CD8-positive, alpha-beta memory T cell (primary cell): ENCODE measurements at places on chromosomes 16 and 17. TPM values are rescaled to one million over a fixed set of nuclear protein-coding genes. Genes with fewer than 3 reads are reported as not detected.

DNA sequence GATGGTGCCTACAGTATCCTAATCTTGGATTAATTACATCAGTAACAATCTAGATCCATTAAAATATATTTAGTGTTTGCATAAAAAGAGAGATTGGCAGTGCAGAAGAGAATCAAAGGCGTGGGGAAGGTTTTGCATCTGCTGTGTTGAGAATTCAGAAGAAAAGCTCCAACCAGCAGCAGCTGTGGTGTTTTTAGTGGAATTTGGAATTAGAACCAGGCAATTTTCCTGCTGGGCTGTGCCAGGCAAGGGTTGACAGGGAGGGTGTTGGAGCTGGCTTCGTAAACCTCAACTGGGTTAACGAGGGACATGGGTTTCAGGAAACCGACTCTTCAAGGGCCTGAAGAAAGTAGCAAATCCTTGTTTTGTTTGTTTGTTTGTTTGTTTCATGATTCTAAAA lies 107.8 kb upstream of the WSCD1 start:
- no peaks in the 10 kb centered on the region for H3K36me3 ChIP-seq
- H3K27ac ChIP-seq, result no peak overlapping the region
- no peaks in the 10 kb centered on the region for H3K27me3 ChIP-seq

GRCh38 chr17:55677446-55677845 lies 45.2 kb downstream of the TMEM100 start:
- H3K4me3 ChIP-seq, result no peak overlapping the region
- no peaks in the 10 kb centered on the region for H3K4me1 ChIP-seq
- H3K27ac ChIP-seq, result no peak overlapping the region
- H3K36me3 ChIP-seq, result no peaks in the 10 kb centered on the region

GRCh38 chr17:80328634-80329380 lies 68.2 kb downstream of the RNF213 start:
- no peaks in the 10 kb centered on the region for H3K4me1 ChIP-seq
- no peaks in the 10 kb centered on the region for H3K27me3 ChIP-seq
- no peak overlapping the region for H3K27ac ChIP-seq
- H3K36me3 ChIP-seq, result peaks cover 78% of the 10 kb centered on the region
- no peak for DNase-seq
- no peak overlapping the region for H3K4me3 ChIP-seq

DNA sequence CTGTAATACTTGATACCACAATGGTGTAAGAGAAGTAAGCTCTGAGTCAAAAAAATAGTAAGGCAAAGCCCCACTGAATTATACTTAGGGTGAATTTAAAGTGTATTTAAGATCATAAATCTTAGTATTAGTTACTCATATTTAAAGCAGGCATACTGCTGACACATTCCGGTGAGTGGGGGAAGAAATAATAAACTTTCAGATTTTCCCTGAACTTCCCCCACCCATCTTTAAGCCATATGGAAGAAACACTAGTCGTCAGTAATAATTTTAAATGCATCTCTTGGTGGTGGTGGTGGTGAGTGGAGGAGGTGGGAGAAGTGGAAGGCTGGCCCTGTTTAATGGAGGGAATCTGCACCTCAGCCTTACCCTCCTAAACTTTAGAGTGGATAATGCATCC lies 20.5 kb downstream of the MPHOSPH6 start:
- peaks cover 4% of the 10 kb centered on the region for H3K36me3 ChIP-seq
- H3K27me3 ChIP-seq, result no peaks in the 10 kb centered on the region
- H3K27ac ChIP-seq, result no peak overlapping the region
- H3K4me3 ChIP-seq, result no peak overlapping the region
- DNase-seq, result no peak
- H3K4me1 ChIP-seq, result no peaks in the 10 kb centered on the region

- H3K4me3 ChIP-seq, result no peak overlapping the region
- DNase-seq, result no peak
- H3K36me3 ChIP-seq, result no peaks in the 10 kb centered on the region
Observed at GRCh38 chr17:33451221-33451620, 158.1 kb upstream of the ASIC2 start.

The IGF2BP1 gene
- polyA plus RNA-seq, result not detected

DNA sequence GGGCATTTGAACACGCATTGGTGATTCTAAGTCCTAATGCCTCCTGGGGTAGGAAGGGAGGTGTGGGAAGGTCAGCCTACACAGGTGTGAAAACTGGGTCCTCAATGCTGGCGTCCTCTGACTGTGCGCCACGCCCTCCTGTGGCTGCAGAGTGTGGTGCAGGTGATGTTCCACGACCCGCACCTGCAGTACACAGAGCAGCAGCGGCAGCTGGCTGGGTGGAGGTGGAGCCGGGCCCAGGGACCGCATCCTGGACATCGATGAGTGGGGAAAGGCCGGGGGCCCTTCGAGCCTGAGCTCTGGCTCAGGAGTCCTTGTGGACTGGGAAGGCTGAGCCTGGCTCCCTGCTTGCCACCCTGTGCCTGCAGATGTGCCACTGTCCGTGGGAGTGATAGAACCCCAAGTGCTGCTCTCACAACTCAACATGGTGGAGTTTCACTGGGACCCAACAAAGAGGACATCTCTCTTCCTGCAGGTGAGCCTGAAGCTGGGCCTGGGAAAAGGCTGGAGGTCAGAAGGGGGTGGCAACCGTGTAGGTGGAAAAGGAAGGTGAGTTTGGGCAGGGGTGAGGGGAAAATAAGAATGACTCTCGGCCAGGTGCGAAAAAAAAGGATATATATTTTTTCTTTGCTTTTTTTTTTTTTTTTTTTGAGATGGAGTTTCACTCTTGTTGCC lies 14.0 kb upstream of the STAC2 start:
- H3K27me3 ChIP-seq, result no peaks in the 10 kb centered on the region
- H3K27ac ChIP-seq, result no peak overlapping the region
- no peak overlapping the region for H3K4me3 ChIP-seq
- DNase-seq, result peak; percentile 48

DNA sequence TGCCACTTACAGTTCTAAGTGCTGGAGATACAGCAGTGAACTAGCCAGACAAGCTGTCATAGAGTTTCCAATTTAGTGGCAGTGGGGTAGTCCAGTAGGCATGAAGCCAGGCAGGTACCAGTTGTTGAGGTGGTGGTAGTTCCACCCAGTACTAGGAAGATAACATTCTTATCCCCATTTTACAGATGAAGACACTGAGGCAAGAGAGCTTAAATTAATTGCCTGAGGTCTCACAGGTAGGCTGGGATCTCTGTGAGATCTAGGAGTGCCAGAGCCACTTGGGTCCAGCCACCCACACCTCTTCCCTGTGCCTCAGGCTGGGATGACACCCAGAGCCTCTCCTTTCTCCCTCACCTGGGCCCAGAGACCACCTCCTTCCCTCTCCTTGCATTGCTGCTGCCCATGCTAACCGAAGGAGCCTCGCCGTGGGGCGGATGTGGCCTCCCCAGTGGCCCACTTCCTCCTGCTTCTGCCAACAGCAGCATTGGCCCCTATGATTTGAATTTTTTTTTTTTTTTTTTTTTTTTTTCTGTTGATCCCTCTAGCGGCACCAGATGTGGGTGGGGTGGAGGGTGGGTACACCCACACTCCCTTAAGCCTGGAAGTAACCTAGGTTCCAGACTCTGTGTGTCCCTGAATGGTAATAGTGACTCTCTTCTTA lies 114.0 kb downstream of the PRKCB start:
- H3K27ac ChIP-seq, result peak overlapping the region; percentile 49
- peak; percentile 59 for DNase-seq
- H3K4me1 ChIP-seq, result peaks cover 70% of the 10 kb centered on the region

The CRYBA1 gene
- polyA plus RNA-seq, result not detected

GRCh38 chr17:20920815-20921199 lies 122.0 kb downstream of the USP22 start:
- no peak for DNase-seq
- no peaks in the 10 kb centered on the region for H3K4me1 ChIP-seq
- no peak overlapping the region for H3K4me3 ChIP-seq
- H3K27me3 ChIP-seq, result no peaks in the 10 kb centered on the region
- no peak overlapping the region for H3K27ac ChIP-seq

DNA sequence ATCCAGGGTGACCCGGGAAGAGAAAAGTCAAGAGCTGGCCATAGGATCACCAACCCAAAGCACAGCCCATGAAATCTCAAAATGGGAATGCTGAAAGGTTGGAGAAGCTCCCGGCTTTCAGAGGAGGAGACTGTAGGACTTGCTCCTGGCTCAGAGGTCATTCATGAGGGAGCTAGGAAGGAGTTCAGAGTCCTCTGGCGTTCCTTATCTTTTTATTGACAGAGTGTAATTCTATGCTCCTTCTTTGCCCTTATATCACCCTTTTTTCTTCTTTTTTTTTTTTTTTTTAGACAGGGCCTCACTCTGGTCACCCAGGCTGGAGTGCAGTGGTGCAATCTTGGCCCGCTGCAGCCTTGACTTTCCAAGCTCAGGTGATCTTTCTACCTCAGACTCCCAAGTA lies 27.3 kb upstream of the CNOT1 start:
- no peak overlapping the region for H3K27ac ChIP-seq
- H3K4me3 ChIP-seq, result no peak overlapping the region
- H3K27me3 ChIP-seq, result no peaks in the 10 kb centered on the region
- no peaks in the 10 kb centered on the region for H3K4me1 ChIP-seq

The SRP68 gene
- polyA plus RNA-seq, result 80.4 TPM

The UBN1 gene
- polyA plus RNA-seq, result 23.3 TPM

The KIF2B gene
- polyA plus RNA-seq, result not detected

GRCh38 chr16:66274335-66275110 lies 92.0 kb upstream of the CDH5 start:
- H3K4me3 ChIP-seq, result no peak overlapping the region
- H3K27ac ChIP-seq, result no peak overlapping the region
- H3K27me3 ChIP-seq, result peaks cover 6% of the 10 kb centered on the region
- no peak for DNase-seq

DNA sequence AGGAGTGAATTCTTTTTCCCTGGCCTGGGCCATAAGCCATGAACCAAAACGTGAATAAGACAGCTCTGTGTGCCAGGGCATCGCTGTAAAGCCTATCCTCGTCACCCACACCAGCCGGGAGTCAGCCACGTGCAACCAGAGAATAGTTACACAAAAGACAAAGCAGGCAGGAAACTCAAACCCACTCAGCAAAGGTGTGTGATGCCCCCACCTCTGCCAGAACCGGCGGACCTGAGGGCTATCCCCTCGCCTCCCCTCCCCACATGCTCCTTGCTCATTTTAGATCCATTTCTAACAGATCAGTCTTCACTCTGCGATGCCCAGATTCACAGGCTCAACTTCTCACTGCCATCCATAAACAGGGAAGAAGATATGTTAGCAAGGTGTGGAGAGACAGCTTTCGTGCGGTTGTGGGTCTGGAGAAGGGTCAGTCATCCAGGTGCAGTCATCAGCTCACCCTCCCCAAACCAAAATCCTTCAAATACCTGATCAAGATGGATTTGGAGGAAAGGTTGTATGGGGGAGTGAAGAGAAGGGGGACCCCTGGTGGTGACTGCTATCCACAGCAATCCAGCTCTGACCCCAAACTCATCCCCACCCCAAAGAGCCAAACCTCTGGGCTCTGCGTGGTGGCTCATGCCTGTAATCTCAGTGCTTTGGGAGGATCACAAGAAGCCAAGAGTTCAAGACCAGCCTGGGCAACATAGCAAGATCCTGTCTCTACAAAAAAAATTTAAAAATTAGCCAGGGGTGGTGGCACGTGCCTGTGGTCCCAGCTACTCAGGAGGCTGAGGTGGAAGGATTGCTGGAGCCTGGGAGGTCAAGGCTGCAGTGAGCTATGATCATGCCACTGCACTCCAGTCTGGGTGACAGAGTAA lies 219.2 kb downstream of the C16orf78 start:
- H3K4me3 ChIP-seq, result no peak overlapping the region
- no peaks in the 10 kb centered on the region for H3K36me3 ChIP-seq
- peaks cover 8% of the 10 kb centered on the region for H3K4me1 ChIP-seq
- H3K27ac ChIP-seq, result no peak overlapping the region

The SNN gene
- polyA plus RNA-seq, result 10.6 TPM

DNA sequence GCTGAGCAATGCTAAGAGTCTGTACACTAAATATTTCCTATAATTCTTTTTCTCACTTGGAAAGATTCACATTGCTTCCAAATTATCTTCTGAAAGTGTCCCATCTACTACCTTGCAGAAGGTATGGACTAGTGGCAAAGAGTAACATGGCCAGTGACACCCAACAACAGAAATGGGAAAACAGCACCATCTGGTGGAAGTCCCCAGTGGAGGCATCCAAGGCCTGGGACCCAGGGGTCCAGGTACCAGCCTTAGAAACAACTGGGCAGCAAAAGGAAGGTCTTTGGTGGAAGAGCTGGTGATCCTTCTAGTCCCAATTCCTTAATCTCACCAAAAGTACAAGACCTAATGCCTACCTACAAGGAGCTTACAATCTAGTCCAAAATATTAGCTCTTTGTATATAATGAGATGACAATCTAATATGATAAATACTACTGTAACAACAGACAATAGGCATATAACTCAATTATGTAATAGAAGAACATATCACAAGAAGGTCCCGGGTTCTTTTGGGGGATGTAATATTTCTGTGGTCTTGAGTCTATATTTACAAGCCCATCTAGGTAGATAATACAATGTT lies 55.3 kb downstream of the SKAP1 start:
- H3K36me3 ChIP-seq, result peaks cover 7% of the 10 kb centered on the region
- H3K27me3 ChIP-seq, result no peaks in the 10 kb centered on the region
- DNase-seq, result peak; percentile 11
- peaks cover 31% of the 10 kb centered on the region for H3K4me1 ChIP-seq

DNA sequence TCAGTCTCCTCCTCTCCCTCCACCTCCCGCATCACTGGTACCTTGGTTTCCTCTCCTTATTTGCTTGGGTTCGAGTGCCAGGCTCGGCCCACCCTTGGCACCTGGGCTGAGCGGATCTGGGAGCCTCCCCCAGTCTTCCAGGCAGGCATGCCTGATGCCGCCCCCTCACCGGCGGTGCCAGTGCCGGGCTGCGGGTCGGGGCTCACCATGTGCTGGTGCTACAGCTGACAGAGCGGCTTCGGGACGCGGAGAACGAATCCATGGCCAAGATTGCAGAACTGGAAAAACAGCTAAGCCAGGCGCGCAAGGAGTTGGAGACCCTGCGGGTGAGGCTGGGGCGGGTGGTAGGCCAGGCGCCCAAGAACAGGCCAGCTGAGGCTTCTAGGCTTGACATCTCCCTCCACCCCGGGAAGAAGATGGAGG lies 19.2 kb downstream of the FMNL1 start:
- peaks cover 82% of the 10 kb centered on the region for H3K36me3 ChIP-seq
- H3K4me1 ChIP-seq, result peaks cover 6% of the 10 kb centered on the region
- DNase-seq, result no peak
- H3K4me3 ChIP-seq, result no peak overlapping the region

DNA sequence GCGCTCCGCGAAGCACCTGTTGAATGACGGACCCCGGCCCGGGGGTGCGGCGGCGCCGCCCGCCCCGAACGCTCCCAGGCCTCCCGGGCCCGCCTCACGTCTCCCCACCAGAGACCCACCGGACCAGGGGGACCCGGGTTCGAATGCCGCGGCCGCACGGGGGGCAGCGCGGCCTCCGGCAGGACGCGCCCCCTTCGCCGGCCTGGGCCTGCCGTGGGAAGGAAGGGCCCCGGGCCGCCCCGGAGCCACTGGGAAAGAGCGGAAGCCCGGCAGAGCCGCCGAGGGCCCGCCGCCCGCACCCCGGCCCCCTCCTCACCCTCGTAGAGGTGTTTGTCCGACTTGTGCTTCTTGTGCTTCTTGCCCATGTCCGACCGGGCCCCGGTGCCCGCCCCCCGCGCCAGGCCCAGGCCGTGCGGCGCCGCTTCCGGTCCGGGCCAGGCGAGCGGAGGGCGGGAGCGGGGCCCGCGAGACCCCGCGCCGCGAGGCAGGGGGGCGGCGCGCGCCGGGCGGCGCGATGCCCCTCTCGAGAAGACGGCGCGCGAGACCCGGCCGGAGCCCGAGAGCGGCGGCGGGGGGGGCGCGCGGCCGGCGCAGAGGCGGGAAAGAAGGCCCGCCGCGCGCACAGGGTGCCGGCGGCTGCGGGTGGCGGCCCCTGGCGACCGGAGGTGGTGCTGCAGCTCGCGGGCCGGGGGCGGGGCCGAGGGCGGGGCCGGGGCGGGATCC lies at the start of gene BRD7:
Gene BRD7, minus strand, starts transcription at position 579 of the 723 bp plus-strand sequence. Its CDS starts 214 bp downstream, at position 365.
- peak; percentile 67 for DNase-seq
- H3K27me3 ChIP-seq, result no peaks in the 10 kb centered on the region

The LHX1 gene
- not detected for polyA plus RNA-seq
